Stimulated activated CD4-positive, alpha-beta T cell treated with anti-CD3 and anti-CD28 coated beads, Interleukin-4, amount 100 ng/mL, for 48 hours (primary cell): ENCODE measurements at places on chromosomes 5 and 9.

- no peak for DNase-seq
Measured at GRCh38 chr5:72074251-72074650, 33.0 kb upstream of the MAP1B start.

DNA sequence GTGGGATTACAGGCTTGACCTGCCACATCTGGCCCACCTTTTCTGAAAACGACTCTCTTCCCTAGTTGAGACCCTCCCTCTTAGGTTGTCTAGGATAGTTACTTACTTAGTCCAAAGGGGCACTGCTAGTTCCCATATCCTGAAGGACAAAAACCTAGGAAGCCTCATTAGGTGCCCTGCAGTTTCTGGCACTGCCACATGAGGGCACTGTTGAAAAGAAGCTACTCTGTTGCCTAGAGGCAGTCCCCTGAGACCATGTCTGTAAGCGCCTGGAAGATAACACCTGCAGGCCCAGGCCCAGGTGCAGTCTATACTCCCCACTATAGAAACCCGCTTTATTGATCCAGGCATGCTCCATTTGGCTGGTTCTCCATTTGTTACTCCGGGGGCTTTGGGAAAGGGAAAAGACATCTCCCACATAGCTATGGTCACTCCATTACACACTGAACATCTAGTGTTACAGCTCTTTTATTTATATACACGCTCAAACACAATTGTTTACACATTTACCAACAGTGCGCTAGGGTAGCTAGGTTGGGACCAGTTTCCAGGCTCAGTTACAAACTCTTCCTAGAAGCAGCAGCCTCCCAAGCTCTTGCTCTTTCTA lies 73.4 kb upstream of the PPARGC1B start:
- DNase-seq = no peak

GRCh38 chr5:56446728-56447127 lies 213.6 kb upstream of the ANKRD55 start:
- no peak for DNase-seq

- DNase-seq = no peak
Measured at GRCh38 chr5:14445576-14446290, 135.9 kb upstream of the OTULINL start.

DNA sequence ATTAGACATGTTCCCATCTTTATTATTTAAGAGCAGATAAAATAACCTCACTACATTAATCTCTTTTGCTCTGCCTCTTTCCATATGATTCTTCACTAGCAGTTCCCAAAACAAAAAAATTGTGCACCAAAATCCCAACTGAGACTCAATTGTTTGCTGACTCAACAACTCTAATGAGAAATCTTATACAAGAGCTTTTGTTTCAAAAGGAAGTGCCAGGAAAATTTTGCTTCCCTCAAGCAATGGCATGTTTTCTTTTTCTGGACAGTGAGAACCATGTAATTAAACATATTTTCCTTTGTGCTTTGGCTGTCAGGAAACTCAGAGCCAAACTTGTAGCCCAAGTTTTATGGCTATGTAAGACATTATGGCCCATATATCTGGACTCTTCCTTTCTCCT lies 62.0 kb downstream of the TMC1 start:
- no peak for DNase-seq

DNA sequence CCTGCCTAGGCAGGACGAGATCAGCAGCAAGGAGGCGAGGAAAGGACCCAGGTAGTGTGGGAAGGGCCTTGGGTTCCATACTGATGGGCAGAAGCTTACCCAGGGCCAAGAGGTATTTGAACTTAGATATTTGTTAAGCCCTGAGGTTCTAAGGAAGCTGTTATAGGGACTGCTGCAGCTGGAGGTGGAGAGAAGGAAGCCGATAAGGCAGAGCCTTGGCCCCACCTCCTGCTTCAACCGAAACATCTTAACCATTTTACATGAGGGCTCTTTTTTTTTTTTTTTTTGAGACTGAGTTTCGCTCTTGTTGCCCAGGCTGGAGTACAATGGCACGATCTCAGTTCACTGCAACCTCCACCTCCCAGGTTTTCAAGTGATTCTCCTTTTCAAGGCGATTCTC lies 8.6 kb upstream of the AQP3 start:
- no peak for DNase-seq

DNA sequence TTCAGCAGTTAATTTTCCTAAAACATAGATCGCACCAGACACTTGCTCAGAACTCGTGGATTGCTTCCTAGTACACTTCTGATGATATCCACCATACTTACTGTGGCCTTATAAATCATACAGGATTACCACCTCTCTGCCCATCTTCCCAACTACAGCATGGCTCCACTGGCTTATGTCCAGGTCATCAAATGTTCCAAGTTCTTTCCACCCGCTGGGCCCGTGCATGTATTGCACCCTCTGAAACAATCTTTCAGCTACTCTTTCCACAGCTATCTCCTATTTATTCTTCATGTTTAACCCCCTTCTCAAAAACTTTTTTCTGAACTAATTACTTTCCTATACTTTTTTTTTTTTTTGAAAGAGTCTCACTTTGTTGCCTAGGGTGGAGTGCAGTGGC lies 18.5 kb downstream of the FBXW2 start:
- DNase-seq = no peak

- no peak for DNase-seq
Measured at GRCh38 chr5:123997462-123998215, 485.7 kb downstream of the CSNK1G3 start.

DNA sequence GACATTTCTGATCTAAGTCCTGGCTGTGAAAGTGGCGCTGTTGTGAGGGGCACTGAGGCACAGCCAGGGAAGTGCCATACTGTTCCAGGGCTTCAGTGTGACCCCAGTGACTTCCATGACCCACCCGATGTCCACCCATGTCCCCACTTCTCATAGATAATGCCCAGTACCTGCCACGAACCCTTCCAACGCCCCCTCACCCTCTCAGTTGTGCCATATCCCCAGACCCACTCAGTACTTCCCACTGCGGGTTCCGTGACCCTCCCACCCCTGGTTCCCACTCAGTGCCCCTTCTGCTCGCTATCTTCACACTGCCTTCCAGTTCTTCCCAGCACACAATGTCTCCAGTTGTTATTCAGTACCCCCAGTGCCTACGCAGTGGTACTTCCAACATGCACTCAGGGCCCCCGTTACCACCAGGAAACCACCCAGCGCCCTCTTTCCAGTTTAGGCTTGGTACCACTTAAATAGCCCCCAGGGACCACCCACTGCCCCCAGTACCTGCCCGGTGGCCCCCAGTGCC lies 30.7 kb upstream of the PSD2 start:
- DNase-seq = no peak

DNA sequence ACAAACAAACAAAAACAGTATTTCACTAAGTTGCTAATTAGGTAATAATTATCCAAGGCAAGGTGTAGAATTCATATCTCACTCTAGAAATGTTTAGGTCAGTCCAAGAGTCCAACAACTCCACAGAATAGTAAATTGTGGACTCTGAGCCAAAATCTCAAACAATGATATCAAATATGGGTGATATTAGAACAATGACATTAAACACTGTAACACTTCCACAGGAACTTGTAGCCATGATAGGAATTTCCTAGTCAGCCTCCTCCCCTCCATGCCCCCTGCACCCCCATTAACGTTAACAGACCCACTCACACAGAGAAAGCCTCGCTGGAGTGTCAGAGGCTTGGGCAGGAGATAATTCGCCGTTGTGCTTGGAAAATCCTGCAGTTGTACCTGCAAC lies 305.0 kb upstream of the PIK3R1 start:
- DNase-seq = no peak

DNA sequence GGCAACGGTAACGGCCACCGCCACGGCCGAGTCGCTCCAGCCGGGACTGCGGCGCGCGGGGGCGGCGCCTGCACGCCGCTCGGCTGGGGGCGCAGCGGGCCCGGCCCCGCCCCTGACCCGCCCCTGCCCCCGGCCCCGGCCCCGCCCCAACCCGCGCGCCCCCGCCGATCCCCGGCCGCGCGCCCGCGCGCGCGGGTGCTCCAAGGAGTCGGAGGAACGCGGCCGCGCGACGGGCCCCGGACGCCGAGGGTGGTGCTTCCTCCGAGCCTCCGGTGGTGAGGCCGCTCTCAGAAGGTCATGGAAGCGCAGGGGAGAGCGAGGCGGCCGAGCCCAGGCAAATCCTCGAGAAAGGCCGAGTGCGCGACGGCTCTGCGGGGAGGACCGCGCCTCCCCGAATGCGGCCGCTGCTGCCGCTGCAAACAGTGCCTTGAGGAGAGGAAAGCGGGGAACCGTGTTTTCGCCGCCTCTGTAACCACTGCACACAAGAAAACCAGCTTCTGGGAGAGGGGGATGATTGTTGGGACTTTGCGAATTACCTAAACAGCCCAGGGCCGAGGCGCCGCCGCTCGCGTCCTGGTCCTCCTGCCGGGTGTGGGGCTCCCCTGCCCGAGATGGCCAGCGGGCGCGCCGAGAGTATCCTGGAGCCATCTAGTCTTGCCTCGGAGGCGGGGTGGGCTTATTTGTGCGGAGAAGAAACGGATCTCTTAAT lies at the start of gene LIFR:
Gene LIFR, minus strand, starts transcription at position 48 of the 709 bp plus-strand sequence. CDS start 25,999 bp downstream, outside the sequence.
- DNase-seq = peak; percentile 30

- no peak for DNase-seq
Measured at GRCh38 chr9:13661014-13661413, 381.5 kb upstream of the MPDZ start.

DNA sequence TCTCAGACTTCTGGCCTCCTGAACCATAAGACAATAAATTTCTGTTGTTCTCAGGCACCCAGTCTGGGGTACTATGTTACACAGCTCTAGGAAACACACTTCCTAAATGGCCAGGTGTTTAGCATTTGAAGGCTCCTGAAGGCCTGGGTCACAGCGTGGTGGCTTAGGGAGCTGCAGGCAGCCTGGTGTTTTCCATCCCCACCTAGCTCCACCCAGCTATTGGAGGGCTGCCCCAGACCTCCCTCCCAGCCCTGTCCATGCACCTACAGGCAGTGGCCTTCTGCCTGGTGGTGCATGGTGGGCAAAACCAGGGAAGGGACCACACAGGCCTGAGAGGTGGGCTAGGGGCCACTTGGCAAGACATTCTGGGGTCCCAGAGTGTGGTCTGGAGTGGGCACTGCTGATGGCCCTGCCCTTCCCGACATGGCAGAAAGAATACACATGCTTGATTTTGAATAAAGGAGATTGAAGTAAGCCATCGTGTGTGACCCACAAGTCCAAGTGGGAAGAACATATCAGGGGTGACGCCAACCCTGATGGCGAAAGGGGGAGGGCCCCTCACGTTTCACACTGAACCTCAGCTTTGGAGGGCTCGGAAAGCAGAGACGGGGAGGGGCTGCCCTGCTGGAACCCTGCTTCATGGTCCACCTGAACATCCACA lies 1.3 kb upstream of the SUSD3 start:
- DNase-seq = no peak

DNA sequence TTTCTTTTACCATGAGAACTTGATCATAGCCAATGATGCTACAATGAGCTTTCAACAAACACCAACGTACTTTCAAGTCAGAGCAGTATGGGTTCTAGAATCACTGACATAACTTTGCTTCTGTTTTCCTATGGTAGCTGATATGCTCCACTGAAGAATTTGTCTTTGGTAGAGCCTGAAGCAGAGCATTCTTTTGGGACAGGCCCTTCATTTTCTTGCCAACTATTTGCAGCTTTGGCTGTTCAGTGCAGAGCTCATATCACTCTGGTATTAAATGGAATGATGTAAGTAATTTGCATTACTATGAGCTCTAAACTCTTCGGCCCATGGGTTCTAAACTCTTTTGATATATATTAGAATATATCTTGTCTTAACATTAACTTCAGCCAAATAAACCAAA lies 51.8 kb upstream of the APC start:
- no peak for DNase-seq

DNA sequence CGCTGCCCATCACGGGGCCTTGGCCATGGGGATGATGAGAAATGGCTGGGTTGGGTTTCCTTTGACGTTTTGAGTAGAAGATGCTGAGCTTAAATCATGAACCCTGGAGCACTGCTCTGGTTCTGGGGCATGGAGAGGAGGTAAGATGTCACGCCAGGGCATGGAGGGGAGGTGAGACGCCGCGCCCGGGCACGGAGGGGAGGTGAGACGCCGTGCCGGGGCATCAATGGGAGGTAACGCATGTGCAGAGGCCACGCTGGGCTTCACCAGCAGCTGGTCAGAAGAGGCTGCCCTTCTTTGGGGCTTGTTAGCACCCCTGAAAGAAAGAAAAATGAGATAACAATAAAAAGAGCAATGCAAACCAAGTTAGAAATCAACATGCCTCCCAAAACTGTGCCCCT lies 322.5 kb upstream of the IRX4 start:
- no peak for DNase-seq

DNA sequence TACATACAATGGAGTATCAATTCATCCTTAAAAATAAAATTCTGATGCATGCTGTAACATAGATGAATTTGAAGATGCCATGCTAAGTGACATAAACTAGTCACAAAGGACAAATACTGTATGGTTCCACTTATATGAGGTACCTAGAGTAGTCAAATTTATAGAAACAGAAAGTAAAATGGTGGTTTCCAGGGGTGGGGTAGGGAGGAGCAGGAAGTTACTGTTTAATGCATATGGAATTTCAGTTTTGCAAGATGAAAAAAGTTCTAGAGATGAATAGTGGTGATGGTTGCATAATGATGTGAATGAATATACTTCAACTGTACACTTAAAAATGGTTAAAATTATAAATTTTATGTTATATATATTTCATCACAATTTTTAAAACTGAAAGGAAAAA lies 57.3 kb upstream of the FNIP1 start:
- no peak for DNase-seq

DNA sequence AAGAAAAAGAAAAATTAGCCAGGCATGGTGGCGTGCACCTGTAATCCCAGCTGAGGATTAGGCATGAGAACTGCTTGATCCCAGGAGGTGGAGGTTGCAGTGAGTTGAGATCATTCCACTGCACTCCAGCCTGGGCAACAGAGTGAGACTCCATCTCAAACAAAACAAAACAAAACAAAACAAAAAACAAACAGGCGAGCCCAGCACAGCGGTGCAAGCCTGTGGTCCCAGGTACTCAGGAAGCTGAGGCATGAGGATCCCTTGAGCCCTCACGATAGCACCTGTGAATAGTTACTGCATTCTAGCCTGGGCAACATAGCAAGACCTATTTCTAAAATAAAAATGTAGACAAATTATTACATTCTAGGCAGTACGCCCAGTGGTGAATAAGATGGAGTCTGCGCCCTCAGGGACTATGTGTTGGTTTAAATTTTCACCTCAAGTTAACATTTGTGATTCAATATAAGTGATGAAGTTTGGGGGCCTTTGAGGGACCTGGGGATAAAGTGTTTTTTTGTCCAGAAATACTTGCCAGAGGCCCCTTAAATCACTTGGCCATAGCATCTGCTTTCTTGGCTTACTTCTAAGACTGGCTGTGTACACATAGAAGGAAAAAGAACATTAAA lies 3.4 kb upstream of the GAPVD1 start:
- no peak for DNase-seq

DNA sequence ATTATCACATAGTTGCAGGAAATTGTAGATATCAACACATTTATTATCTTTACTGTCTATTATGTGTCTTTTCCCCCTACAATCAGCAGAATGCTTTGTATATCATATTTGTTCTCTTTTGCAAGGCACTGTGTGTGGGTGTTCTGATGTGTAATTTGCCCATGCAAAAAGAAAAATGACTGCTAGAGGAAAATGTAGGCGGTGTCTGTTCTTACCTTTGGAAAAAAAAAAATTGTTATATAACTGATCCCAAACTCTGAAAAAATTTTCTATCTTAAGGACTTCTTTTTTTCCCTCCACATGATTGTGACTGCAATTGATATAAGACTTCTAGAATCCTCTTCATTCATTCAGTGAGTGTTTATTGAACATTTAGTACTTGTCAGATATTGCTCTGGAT lies 24.5 kb downstream of the MRPS30 start:
- no peak for DNase-seq
